ENCODE measurements at places on chromosomes 4 and X.

- DNase-seq: no peak
Measured at GRCh38 chr4:53931461-53931961, 132.9 kb downstream of the CHIC2 start.

DNA sequence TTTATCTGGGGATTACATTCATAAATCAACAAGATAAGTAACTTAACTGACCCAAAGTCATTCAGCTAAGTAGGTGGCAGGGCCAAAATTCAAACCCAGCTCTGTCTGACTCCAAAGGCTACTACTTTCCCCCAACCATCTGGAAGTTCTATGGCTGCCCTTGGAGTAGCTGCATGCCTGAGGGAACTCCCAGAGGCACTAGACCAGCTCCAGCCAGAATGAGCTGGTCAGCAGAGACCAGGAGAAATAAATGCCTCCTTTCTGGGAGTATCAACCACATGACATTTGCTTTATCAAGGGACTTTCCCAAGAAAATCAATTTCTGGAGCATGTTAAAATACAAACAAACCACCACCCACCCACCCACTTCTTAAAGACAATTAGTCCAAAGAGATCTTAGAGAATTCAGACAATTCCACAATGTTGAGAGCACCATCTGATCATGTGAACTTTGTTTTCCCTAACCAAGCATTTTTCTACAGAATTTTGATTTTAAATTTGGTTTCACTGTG, 180.5 kb downstream of the EFHC2 start:
- DNase-seq: no peak

GRCh38 chrX:68719904-68720614, 72.6 kb downstream of the STARD8 start:
- no peak for DNase-seq

DNA sequence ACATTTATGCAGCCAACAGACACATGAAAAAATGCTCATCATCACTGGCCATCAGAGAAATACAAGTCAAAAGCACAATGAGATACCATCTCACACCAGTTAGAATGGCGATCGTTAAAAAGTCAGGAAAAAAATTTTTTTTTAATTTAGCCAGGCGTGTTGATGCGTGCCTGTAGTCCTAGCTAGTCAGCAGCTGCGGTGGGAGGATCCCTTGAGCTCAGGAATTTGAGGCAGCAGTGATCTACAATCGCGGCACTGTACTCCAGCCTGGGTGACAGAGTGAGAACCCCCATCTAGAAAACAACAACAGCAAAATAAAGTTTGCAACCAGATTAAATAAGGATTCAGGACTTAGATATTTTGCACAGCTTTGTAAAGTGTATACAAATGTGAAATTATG, 65.7 kb upstream of the ALG13 start:
- DNase-seq: no peak

DNA sequence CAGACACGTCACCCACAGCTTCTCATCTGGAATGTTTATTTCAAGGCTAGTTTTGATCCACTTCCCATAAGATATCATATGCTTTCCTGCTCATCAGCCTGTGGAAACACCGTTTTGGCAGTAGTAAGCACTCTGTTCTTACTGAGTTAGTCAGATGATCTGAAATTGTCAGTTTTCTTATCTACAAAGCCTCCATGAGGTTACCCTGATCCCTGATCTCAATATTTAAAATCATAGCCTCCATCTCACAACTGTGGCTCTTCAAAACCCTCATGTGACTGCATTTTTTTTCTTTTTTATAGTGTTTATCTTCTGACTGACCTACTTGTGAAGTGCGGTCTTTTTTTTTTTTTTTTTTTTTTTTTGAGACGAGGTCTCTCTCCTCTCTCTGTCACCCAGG, 22.7 kb downstream of the BST1 start:
- DNase-seq: no peak

GRCh38 chrX:37959212-37960021, 46.9 kb upstream of the SYTL5 start:
- DNase-seq: no peak
